A549 treated with Mapracorat at 1 μM for 4 hours (cell line): ENCODE measurements at places on chromosomes 12 and 14. TPM values are rescaled to one million over a fixed set of nuclear protein-coding genes. Genes with fewer than 3 reads are reported as not detected.

The MGST1 gene
- total RNA-seq: 723 to 889 TPM (median 758 TPM) in 5 replicates

The TMED10 gene
- total RNA-seq: 248 to 292 TPM (median 273 TPM) in 5 replicates

The LARP4 gene
- total RNA-seq: 35.7 to 46.2 TPM (median 39.7 TPM) in 5 replicates

The MYO1H gene
- not detected in 5 replicates for total RNA-seq

The CLECL1 gene
- total RNA-seq: not detected in 5 replicates

The CD69 gene
- total RNA-seq: not detected in 5 replicates

The MRPL51 gene
- 282 to 327 TPM (median 309 TPM) in 5 replicates for total RNA-seq

The MAP1LC3B2 gene
- total RNA-seq: 0.67 to 1.8 TPM (median 1.1 TPM) in 5 replicates

The PKP2 gene
- 5.7 to 7.4 TPM (median 6.6 TPM) in 5 replicates for total RNA-seq

The LMNTD1 gene
- total RNA-seq: not detected in 5 replicates

The CCDC197 gene
- not detected in 5 replicates for total RNA-seq

The HHIPL1 gene
- total RNA-seq: 0.13 to 0.22 TPM (median 0.17 TPM) in 5 replicates

The CCDC60 gene
- total RNA-seq: not detected in 5 replicates

The SLC10A1 gene
- total RNA-seq: not detected in 5 replicates
